Nephron progenitor cell (in vitro differentiated cells): ENCODE measurements at places on chromosomes 7 and 10.

- DNase-seq: no peak
Observed at GRCh38 chr10:122632031-122632430, 67.6 kb downstream of the C10orf120 start.

GRCh38 chr7:7779888-7780287 is 61.5 kb upstream of the RPA3 start:
- no peak for DNase-seq

DNA sequence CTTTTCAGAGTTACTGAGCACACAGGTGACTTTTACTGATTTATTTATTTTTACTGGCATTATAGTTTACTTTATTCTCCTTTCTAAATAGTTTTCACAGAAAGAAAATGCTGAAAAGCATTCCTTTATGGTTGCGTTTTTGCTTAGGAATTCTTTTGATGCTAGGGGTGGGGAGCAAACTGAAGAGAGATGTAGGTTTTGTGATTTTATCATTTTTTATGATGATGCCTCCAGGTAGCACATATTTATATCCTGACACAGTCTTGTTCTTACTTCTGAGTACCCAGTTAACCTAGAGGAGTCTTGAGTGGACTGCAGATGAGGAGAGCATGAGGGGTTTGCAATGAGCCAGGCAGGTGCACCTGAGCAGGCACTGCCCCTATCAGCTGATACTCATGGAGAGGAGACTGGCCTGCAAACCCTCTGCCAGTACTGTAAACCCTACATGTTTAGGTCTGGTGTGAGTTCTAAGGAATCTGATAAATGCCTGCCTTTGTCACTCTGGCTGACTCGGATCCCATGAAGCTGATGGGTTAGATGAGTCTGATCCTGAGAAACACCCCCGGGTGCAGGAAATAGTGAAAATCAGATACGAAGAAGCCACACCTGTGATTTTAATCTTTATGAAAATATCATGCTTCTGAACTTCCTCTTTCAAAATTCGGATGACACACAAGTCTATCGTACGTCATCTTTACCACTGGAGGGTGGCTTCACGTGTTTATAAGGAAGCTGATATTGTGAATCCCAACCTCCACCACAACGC is 302.9 kb downstream of the WDR37 start:
- DNase-seq: no peak

DNA sequence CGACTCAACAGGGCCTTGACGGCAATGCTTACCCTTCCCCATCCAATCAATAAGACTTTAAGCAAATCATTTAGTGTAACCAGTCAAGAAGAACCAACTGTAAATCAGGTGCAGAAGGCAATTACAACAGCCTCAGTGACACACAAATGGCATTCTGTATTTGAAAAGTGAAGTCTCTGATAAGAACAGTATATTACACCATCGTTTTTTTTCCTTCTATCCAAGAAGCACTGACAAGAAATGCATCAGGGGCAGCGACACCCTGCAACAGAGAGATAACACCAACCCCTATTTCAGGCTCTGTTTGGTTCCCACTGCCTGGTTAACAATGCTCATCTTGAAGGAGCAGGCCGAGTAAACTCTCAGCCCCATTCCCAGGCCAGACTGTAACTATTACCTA is 204.0 kb upstream of the AOAH start:
- DNase-seq: no peak

GRCh38 chr7:151019130-151019447 is 5.2 kb downstream of the ATG9B start:
- DNase-seq: no peak

DNA sequence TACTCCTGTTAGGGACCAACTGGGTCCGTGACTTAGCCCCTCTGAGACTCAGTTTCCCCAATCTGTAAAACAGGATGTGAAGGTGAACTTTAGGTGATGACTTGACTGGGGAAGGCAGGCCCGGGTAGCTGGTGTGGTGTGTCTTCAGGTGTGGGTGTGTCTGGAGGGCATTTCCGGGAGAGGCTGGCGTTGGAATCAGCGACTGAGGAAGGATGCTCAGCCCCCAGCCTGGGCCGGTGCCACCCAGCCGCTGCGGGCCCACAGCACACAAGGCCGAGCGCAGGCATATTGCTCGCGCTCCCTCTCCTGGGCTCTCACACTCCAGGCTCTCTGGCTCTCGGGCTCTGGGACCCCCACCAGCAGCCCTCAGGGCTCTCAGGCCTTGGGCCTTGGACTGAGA is 31.7 kb upstream of the CNPY1 start:
- DNase-seq: no peak
